Activated naive CD8-positive, alpha-beta T cell treated with anti-CD3 and anti-CD28 coated beads, Interleukin-2, amount 10 ng/mL, durations not matched to agents 7 days and 5 days (primary cell): ENCODE measurements at places on chromosomes 2 and 18. TPM values are rescaled to one million over a fixed set of nuclear protein-coding genes. Genes with fewer than 3 reads are reported as not detected.

DNA sequence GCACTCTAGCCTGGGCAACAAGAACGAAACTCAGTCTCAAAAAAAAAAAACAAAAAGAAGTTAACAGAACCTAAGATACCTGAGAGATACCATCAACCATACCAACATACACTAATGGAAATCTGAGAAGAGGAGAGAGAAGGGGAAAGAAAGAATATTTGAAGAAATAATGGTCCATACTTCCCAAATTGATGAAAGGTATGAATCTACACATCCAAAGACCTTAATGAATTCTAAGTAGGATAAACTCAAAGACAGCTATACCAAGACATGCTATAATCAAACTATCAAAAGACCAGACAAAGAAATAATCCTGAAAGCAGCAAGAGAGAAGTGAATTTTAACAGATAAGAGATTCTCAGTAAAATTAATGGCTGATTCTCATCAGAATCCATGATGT is 109.6 kb downstream of the TRABD2A start:
- no peaks in the 10 kb centered on the region for H3K4me1 ChIP-seq
- no peak overlapping the region for H3K4me3 ChIP-seq
- no peaks in the 10 kb centered on the region for H3K27me3 ChIP-seq
- no peak for DNase-seq
- no peak overlapping the region for H3K27ac ChIP-seq
- peaks cover 40% of the 10 kb centered on the region for H3K36me3 ChIP-seq

DNA sequence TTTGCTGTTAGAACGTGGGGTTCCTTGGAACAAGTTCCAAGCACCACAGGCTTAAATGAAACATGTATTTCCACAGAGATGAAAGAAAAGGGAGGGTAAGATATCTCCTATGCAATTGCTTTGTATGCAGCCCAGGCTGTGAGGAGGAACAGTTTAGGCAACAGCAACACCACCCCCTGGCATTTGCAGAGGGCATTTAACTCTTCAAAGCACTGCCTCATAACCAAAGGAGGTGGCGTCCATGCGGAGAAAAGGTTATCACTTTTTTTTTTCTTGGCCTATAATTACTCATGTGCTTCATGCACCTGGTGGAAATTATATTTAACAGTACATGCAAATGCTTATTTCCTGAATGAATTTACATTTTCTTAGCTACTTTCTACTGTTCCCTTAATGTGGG is 286.0 kb downstream of the LPIN1 start:
- no peak overlapping the region for H3K4me3 ChIP-seq
- H3K36me3 ChIP-seq: peaks cover 4% of the 10 kb centered on the region
- peaks cover 3% of the 10 kb centered on the region for H3K4me1 ChIP-seq
- H3K27ac ChIP-seq: no peak overlapping the region

GRCh38 chr18:51621864-51622160 is 424.3 kb upstream of the MEX3C start:
- no peak for DNase-seq
- H3K4me3 ChIP-seq: no peak overlapping the region
- no peaks in the 10 kb centered on the region for H3K36me3 ChIP-seq
- no peak overlapping the region for H3K27ac ChIP-seq
- H3K27me3 ChIP-seq: peaks cover 10% of the 10 kb centered on the region

DNA sequence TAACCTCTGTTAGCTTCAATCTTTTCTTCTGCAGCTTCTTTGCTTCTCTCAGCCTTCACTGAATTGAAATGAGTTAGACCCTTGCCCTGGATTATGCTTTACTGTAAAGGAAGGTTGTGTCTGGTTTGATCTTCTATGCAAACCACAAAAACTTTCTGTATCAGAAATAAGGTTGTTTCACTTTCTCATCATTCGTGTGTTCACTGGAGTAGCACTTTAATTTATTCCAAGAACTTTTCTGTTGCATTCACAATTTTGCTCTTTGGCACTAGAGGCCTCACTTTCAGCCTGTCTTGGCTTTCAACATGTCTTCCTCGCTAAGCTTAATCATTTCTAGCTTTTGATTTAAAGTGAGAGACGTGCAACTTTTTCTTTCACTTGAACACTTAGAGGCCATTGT is 365.3 kb downstream of the TDRD15 start:
- no peaks in the 10 kb centered on the region for H3K27me3 ChIP-seq
- H3K4me3 ChIP-seq: no peak overlapping the region
- H3K36me3 ChIP-seq: no peaks in the 10 kb centered on the region
- no peak for DNase-seq
- no peak overlapping the region for H3K27ac ChIP-seq

GRCh38 chr2:11320698-11321492 is 23.5 kb downstream of the ROCK2 start:
- H3K4me1 ChIP-seq: peaks cover 2% of the 10 kb centered on the region
- no peak for DNase-seq
- no peak overlapping the region for H3K4me3 ChIP-seq
- no peaks in the 10 kb centered on the region for H3K27me3 ChIP-seq
- H3K36me3 ChIP-seq: no peaks in the 10 kb centered on the region
- H3K27ac ChIP-seq: no peak overlapping the region

The SCYGR2 gene
- not detected for total RNA-seq

The CREG2 gene
- total RNA-seq: not detected

The TGFA gene
- 1.0 TPM for total RNA-seq

GRCh38 chr2:237731663-237732062 is 66.9 kb upstream of the RBM44 start:
- H3K27ac ChIP-seq: no peak overlapping the region
- no peak for DNase-seq
- H3K36me3 ChIP-seq: peaks cover 3% of the 10 kb centered on the region
- H3K27me3 ChIP-seq: no peaks in the 10 kb centered on the region
- H3K4me3 ChIP-seq: no peak overlapping the region
- H3K4me1 ChIP-seq: peaks cover 23% of the 10 kb centered on the region

DNA sequence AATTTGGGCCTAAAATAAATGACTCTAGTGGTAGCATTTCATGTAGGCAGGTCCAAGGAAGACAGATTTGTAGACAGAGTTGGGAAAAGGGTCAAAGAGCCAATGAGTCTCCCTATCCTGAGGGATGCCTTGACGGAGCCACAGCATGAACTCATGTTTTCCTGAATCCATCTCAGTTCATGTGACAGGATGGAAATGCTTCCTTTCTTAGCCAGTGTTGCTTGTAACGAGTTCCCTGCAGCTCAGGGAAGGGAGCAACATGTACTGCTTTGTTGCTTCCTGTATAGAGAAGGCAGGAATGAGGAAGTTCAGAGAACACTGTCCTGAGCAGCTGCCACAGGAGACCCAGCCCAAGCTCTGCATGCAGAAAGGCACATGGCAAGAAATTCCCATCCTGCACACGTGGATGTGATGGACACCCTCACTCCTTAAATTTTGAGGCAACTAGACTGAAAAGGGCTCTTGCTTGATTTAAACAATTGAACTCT is 27.9 kb downstream of the TMEM17 start:
- H3K36me3 ChIP-seq: no peaks in the 10 kb centered on the region
- H3K27ac ChIP-seq: no peak overlapping the region
- H3K27me3 ChIP-seq: peaks cover 14% of the 10 kb centered on the region
- H3K4me1 ChIP-seq: peaks cover 5% of the 10 kb centered on the region
- no peak overlapping the region for H3K4me3 ChIP-seq

DNA sequence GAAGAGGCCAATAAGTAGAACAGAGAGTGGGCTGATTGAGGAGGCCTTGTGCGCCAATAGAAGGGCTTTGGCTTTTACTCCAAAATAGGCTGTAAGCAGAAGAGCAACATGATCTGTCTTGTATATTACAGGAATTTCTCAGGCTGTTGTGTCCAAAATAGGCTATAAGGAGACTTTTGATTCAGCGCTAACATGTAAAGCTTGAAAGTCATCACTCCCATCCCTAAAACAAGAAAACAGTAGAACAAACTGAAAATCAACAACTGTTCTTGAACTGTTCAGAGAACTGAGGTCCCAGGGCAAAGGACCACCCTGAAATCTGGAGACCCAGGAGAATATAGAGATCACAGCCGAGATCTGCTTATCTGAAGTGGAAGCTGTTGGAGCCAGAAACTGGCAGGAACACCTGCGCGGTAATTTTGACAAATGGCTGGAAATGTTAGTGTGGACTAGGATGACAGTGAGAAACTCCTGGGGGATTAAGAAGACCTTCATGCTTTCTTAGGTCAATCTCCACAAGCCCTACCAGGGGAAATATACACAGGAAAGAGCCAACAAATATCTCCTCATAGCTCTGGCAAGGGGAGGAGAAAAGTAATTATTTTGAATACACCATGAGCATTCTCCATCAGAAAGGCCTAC is 258.6 kb downstream of the RBM43 start:
- H3K4me3 ChIP-seq: no peak overlapping the region
- H3K27me3 ChIP-seq: peaks cover 2% of the 10 kb centered on the region
- H3K27ac ChIP-seq: no peak overlapping the region
- no peaks in the 10 kb centered on the region for H3K36me3 ChIP-seq
- no peak for DNase-seq

DNA sequence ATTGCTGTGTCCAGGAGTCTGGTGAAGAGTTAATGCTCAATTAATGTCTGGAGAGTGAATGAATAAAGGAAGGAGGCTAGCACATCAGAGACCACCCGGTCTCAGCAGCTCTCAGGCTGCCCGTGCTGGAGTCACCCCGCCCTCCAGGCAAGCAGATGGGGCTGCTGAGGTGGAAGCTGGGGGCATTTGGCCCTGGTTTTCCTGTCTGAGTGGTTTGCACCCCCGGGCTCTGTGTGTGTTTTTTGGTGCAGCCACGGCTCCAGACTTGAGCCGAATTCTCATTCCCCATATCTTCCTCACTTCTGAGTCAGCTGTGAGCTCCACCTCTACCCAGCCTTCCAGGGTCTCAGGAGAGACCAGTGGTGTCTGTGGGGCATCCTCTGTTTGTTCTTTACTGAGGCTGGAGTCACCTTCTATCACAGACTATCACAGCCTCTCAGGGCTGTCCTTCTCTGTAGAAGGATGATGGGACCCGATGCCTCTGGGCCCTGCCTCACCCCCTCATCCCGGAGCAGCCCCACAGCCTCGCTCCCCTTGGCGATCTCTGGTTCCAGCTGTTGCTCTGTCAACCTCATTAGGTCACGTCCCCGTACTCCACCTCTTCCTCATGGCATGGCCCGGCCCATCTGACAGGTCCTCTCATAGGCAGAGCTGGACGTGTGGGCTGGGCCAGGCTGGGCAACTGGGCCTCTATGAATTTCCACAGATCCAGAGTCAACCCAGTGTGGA is 60.8 kb downstream of the HS1BP3 start:
- H3K4me3 ChIP-seq: no peak overlapping the region
- H3K27ac ChIP-seq: no peak overlapping the region
- peaks cover 9% of the 10 kb centered on the region for H3K27me3 ChIP-seq
- H3K4me1 ChIP-seq: no peaks in the 10 kb centered on the region
- H3K36me3 ChIP-seq: no peaks in the 10 kb centered on the region

- peaks cover 15% of the 10 kb centered on the region for H3K27me3 ChIP-seq
- no peak for DNase-seq
- no peaks in the 10 kb centered on the region for H3K4me1 ChIP-seq
- H3K36me3 ChIP-seq: no peaks in the 10 kb centered on the region
- no peak overlapping the region for H3K27ac ChIP-seq
These were observed 37.2 kb upstream of the BIN1 start for GRCh38 chr2:127143841-127144782.

The BMP10 gene
- not detected for total RNA-seq

The RIT2 gene
- not detected for total RNA-seq

- DNase-seq: no peak
- peaks cover 2% of the 10 kb centered on the region for H3K27me3 ChIP-seq
- H3K4me3 ChIP-seq: no peak overlapping the region
- H3K36me3 ChIP-seq: peaks cover 1% of the 10 kb centered on the region
- no peak overlapping the region for H3K27ac ChIP-seq
- no peaks in the 10 kb centered on the region for H3K4me1 ChIP-seq
These were observed 921.3 kb downstream of the CPS1 start for GRCh38 chr2:211477537-211478275.

The FEV gene
- not detected for total RNA-seq
